ENCODE measurements at places on chromosomes 13 and 19.
A peak's percentile ranks its signal among the peaks of the same experiment; 100 is the strongest.

GRCh38 chr13:77002590-77003190, 10.8 kb downstream of the CLN5 start:
- DNase-seq, result no peak

GRCh38 chr13:20402881-20403280, 122.8 kb downstream of the CRYL1 start:
- DNase-seq, result no peak

DNA sequence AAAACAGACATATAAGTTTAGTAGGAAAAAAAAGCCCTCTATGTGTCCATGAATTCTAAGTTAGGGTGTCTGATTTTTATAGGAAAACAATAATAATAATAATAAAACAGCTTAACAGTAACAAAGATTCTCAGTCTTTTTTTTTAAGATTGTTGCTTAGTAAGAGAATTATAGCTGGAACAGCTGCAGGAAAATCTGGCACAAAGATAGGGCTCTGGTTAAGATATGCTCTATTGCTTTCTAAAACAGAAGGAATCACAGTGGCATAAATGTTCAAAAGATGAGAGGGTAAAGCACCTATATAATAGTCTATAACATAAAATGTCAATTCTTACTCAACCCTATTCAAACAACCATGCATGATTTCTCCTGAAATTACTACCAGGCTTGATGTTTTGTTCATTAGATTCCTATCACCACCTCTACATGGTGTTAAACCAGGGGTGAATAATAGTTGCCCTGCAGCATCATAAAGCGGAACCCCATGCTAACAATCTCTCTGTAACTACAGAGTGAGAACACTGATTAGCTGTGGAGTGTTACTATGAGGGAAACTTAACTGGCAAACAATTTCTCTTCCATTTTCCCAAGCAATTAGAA, 541.4 kb upstream of the MIR17HG start:
- DNase-seq, result no peak

DNA sequence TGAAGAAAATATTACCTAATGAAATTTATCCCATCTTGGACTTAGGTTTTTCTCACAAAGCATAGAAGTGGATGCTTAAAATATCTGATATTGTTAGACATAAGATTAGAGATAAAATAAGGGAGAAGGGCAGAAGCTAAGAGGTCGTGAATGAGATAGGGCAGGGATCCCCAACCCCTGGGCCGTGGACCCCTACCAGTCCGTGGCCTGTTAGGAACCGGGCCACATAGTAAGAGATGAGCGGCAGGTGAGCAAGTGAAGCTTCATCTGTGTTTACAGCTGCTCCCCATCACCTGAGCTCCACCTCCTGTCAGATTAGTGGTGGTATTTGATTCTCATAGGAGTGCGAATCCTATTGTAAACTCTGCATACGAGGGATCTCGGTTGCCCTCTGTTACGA, 202.9 kb downstream of the GPC5 start:
- DNase-seq, result no peak

GRCh38 chr13:34391076-34391475, 551.0 kb upstream of the NBEA start:
- no peak for DNase-seq

DNA sequence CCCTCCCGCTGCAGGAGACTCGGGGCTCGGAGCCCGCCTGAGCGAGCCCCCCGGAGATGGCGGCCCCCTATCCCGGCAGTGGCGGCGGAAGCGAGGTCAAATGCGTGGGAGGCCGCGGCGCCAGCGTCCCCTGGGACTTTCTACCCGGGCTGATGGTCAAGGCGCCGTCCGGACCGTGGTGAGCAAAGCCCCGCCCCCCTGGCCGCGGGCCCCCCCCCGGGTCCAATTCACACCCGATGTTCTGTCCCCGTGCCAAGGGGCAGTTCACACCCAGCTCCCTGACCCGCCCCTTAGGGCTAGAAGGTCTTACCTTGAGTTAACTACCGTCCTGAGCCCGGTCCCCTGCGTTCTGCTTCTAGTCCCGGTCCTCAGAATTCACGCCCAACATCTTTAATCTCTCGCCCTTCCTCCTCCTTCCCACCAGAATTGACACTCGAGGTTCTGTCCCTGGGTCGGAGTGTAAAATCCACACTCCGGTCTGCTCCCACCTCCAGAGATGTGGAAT, 1.4 kb downstream of the NPAS1 start:
- DNase-seq, result no peak

DNA sequence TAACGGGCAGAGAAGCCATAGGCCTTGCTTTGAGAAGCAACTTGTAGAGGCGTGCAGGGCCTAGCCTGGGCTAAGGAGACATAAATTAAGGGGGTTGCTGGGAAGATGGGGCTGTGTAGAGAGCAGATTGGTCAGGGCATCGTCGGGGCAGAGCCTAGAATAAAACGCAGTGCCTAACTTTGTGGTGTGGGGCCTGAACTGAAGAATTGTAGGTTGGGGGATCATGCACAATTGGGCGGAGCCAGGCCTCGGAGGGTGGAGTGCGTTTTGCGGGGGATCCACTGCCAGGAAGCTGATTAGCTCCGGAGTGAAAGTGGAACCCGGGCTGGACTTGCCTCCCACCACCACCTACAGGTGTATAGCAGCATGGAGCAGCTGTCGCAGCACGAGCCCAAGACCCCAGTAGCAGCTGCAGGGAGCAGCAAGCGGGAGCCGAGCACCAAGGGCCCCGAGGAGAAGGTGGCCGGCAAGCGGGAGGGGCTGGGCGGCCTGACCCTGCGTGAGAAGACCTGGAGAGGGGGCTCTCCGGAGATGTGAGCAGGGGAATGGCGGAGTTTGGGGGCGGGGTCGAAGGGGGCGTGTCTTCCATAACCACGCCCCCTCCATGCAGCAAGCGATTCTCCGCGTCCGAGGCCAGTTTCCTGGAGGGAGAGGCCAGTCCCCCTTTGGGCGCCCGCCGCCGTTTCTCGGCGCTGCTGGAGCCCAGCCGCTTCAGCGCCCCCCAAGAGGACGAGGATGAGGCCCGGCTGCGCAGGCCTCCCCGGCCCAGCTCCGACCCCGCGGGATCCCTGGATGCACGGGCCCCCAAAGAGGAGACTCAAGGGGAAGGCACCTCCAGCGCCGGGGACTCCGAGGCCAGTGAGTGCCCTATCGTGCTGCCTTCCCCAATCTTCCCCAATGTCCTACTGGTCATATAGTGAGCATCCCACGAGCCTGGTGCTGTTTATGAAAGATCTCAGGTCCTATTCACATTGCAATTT, 13.8 kb downstream of the DNASE2 start:
- peak; percentile 28 for DNase-seq

GRCh38 chr19:40908976-40909375, 26.9 kb upstream of the CYP2A7 start:
- DNase-seq, result no peak

DNA sequence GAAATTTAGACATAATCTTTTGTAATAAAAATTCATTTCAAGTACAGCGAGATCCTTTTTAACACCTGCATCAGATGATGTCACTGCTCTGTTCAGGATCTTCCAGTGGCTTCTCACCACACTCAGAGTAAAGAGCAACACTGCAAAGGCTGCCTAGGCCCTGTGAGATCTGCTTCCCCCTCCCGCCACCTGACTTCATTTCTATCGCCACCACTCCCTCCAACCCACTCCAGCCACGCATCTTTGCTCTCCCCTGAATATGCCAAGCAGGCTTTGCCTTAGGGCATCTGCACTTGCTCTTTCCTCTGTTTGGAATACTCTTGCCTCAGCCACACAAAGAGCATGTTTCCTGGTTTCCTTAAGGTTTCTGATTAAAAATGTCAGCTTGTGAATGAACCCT, 58.3 kb downstream of the MBNL2 start:
- no peak for DNase-seq

- no peak for DNase-seq
Measured at GRCh38 chr19:46014941-46015686, 7.7 kb downstream of the PGLYRP1 start.

DNA sequence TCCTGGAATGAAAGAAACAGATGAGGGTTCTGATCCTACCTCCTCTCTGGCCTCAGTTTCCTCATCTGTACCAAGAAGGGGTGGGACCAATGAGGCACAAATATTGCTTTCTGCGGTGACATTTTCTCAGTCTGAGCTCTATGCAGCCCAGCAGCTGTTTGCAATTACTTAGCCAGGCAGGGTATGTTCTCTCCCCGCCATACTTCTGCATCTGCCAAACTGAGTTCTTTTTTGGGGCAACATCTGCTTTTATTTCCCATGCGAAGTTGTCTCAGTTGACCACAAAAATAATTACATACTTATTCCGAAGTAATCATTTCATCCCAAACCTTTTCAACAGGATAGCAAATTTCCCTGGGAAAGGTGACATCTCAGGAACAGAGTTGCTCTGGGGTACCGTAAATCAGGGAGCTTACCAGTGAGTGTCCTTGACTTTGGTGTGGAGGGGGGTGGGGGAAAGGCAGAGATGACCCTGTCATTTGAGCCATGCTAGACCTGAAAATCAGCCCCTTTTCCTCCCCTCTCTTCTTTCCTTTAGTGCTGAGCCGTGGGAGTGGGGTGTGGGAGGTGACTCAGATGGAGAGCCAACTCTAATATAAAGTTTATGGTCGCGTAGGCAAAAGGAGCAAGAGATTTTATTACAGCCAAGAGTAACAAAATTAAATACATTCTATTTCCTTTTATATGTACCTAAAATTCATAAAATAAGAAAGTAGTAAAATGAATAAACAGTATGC, 165.7 kb upstream of the KL start:
- no peak for DNase-seq

DNA sequence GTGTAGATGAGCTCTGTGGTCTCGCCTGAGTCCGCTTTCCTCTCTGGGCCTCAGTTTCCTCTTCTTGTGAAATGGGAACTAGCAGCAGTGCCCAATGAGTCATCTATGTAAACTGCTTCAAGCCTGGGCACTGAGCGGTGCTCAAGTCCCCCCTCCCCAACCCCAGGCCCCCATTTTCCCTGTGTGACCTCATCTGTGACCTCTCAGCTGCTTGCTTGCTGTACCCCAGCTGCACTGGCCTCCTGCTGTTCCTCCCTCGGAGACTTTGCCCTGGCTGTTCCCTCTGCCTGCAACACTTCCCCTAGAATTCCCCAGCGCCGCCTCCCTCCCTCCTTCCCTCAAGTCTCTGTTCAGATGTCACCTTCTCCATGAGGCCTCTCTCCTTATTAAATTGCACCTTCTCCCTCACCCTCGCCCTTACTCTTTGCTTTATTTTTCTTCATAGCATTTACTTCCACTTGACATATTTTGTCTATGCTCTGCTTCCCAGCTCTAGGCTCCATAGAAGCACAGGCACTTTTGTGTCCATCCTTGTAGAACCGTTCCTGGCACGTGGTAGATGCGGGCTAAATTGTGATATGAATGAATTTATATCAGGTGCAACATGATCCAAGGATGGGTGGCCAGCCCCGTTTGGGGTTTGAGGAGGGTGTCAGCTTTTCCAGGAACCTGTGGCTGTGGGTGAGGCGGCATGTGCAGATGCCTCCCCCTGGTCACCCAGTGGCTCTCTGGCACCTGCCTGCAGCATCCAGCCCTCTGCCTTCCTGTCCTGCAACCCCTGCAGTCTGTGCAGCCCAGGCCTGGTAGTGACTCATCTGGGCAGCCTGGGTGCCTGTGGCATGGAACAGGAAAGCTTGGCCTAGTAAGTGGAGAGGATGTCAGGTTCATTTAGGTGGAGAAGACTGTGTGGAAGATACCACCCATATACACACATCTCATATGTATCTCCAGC, 26.3 kb downstream of the SIPA1L3 start:
- DNase-seq, result no peak

GRCh38 chr13:102654756-102655155, 40.1 kb downstream of the METTL21C start:
- DNase-seq, result no peak

DNA sequence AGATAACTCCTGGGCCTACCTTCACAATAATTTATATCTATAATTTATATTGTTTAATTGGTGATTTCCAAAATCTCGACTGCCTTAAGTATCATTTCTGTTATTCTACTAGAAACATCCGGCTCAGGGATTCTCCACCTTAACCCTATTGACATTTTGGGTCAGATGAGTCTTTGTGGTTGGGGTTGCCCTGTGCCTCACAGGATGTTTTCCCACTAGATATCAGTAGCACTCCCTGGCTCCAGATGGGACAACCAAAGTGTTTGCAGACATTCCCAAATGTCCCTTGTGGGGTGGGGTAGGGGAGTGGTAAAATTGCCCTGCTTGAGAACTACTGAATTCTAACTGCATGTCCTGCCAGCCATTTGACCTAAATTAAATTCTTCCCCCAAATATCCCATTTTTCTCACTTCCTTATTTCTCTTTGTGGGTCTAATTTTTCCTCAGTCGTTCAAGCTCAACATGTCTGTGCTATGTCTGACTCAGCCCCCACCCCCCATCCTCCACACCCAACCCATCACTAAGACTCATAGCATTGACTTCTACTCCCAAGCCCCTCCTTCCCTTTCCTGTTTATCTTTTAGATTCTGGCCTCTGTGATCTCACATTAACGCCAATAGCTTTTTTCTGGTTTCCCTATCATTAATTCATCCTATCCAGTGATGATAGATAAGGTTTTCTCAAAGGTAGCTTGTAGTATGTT, 545.1 kb downstream of the EFNB2 start:
- DNase-seq, result no peak

- DNase-seq, result no peak
Measured at GRCh38 chr13:74105871-74106270, 28.3 kb downstream of the KLF12 start.

GRCh38 chr19:7247155-7247554, 47.1 kb downstream of the INSR start:
- DNase-seq, result no peak

DNA sequence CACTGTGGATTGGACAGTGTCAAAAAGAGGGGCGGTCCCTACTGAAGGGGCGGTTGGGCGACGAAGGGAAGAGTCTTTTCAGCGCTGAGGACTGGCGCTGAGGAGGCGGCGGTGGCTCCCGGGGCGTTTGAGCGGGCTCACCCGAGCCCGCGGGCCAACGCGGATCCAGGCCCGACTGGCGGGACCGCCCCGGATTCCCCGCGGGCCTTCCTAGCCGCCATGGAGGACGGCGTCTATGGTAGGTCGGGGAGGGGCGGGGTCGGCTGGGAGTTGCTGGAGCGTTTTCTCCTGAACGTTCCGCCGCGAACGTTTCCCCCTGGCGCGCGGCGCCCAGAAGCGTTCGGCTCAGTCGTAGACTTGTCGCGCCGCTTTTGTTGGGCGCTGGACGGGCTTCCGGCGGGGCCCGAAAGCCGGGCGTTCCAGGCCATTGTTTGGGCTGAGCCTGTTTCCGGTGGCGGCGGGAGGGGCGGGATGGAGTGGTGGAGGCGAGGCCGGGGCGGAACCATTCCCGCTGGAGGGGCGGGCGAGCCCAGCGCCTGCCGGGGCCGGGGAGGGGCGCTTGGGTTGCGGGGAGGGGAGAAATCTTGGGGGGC, at the start of gene CYTH2:
Gene CYTH2 (plus strand): TSS at position 81 of the 593 bp plus-strand sequence. CDS start 139 bp downstream, at position 220.
- no peak for DNase-seq

- no peak for DNase-seq
Measured at GRCh38 chr19:58035863-58036262, 2.0 kb downstream of the ZSCAN1 start.

GRCh38 chr19:18765224-18765623, 25.9 kb downstream of the COMP start:
- no peak for DNase-seq
